ENCODE measurements at places on chromosomes 11 and 22.

DNA sequence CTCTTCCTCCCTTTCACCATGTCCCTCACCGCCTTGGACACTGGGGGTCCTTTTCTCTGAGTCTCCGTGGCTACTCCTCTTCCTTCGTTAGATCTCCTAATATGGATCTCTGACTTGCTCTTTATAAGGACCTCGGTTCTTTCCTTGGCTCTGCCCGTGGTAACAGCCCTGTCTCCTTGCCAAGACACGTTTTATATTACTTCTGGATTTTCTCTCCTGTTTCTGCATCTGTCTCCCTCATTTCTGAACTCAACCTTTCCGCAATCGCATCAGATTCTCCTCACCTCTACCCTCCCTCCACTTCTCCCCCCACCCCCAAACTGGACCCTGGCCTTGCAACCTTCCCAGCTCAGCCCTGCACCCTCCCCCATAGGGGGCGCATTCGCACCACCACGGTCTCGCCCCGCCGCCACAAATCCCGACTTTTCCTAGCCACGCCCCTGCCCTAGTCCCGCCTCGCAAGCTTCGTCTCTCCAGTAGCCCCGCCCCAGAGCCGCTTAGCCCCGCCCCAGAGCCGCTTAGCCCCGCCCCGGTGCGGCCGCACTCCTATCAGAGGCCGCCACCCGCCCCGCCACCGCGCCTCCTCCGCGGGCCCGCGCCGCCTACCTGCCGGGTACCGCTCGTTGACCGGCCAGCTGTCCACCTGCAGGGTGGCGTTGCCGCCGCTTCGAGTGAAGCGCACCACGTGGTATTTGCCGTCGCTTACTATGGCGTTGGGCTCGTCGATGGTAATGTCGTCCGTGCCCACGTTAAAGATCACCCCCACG, 39.0 kb downstream of the SLC22A12 start:
- DNase-seq, result no peak

DNA sequence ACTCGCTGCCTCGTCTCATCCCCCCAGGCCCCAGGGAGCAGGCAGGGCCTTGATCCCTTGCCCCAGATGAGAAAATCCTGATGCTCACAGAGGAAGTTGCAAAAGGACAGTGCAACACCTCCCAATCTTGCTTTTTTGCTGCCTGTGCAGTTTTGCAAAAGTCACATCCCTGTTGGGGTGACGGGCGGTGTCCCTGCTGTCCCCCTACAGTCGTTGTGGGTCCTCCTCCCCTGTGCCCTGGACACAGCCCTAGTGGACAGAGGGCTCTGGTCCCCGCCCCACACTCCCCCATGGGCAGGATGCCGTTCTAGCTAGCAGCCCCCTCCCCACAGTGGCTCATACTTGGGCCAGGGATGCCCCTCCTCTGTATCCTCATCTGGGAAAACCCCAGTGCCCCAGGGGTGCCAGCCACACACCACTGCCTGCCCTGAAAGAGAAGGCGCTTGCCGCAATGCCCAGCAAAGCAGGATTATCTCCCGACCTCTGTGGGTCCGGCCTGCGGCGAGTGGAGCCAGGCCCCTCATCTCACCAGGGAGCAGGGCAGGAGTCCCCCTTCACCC, 18.4 kb upstream of the CTSD start:
- no peak for DNase-seq

GRCh38 chr11:68792400-68792966, 41.2 kb upstream of the TESMIN start:
- DNase-seq, result peak; percentile 66

- DNase-seq, result no peak
Measured at GRCh38 chr11:91261513-91261912, 963.1 kb upstream of the FAT3 start.

DNA sequence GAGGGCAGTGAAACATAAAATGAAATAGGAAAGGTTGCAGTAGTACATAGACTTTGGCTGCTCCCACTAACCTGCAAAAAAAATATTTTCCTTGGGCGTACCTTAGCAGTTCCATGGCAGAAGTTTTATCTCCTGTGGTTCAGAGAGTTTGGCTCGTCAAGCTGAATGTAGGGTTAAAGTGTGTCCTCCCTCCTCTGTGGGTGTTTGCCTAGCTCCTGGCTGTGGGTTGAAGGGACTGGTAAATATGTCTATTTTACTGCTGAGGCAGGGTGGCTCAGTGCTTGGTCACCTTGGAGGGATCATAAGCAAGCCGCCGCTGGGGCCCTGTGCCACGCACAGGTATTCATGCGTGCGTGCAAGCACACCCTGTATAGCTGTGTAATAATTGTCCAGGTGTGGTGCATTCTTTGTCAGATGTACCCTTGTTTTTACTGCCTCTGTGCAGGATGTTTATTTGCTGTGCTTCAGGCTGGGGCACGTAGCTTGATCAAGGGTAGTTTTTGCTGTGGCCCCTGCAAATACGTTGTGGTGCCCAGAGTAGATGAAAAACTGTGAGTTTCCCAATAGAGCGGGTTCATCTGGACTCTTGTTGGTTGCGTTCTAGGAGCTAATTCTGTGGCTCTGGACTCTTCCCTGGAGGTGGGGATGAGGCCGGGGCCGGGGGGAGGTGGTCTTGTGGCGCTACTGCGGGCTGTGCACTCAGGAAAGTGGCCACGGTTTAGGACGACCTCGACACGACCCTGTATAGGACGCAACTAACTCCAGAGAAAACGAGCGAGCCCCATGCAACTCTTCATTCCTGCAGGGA, 732 bp upstream of the SORL1 start:
- no peak for DNase-seq

- DNase-seq, result no peak
Measured at GRCh38 chr11:33704240-33705002, 3.8 kb upstream of the C11orf91 start.

- DNase-seq, result no peak
Measured at GRCh38 chr11:130787973-130788570, 128.2 kb downstream of the SNX19 start.

- DNase-seq, result no peak
Measured at GRCh38 chr22:40190501-40190900, 12.8 kb downstream of the TNRC6B start.

DNA sequence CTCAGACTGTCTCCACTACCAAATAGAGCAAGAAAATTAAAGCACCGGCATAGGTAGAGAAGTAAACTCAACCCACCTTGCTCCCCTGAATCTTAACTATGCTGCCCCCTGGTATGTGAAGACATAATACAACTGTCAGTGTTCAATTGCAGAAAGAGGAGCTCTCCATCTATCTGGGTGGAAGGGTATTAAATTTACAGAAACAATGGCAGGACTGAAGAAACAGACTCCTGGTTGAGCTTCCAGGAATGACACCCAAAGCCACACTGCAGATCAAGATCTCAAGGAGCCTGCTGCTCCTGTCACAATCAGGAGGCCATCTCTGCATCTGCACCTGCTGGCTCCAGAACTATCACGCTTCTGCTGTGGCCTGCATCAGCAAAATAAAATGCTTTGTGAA, 132.1 kb upstream of the BMAL1 start:
- DNase-seq, result no peak

GRCh38 chr11:116224889-116225200, 547.9 kb downstream of the BUD13 start:
- DNase-seq, result no peak

- DNase-seq, result no peak
Measured at GRCh38 chr11:94224078-94224477, 80.3 kb upstream of the IZUMO1R start.

- peak; percentile 50 for DNase-seq
Measured at GRCh38 chr11:119284344-119285157, 32.4 kb downstream of the MCAM start.

DNA sequence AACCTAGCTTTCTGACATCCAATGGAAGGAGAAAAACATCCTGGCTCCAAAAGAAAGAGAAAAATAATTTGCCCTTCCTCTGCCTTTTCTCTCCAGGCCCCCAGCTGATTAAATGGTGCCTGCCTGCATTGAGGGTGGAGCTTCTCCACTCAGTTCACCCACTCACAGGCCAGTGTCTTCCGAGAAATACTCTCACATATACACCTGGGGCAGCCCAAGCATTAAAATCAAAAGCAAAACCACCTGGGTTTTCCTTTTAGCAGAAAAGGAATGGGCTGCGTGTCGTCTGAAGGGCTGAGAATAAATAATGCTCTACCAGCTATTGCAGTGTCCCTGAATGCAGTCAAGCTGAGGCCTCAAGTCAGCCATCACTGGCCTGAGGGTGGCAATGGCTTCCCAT, 1143.8 kb upstream of the TENM4 start:
- DNase-seq, result no peak

- peak; percentile 48 for DNase-seq
Measured at GRCh38 chr11:64095273-64095817, 59.6 kb downstream of the FLRT1 start.

DNA sequence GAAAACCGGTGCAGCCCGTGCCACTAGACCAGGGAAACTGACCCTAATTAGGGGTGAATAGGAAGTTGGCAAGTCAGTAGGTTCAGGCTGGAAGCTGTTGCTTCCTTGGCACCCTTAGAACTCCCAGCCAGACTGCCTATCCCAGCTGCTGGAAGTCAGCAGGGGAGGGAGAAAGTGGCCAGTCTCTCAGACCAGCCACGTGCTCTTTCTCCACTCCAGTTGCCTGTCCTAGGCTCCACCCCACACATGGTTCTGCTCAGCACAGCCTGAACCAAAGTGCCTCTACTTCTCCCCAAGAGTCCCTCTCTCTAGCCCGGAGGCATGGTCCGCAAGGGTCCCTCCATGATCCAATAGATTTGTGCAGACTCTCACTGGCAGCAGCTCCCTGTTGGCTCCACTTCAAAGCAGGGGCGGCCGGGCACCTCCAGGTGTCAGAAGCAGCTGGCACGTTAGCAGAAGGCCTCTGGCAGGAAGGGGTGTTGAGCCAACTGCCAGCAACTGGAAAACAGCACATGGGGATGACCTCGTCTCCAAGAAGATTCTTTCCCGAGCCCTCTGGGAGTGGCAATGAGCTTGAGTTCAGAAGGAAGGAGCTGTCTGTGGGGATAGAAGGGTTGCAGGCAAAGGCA, 27.7 kb downstream of the ARFGAP2 start:
- no peak for DNase-seq

DNA sequence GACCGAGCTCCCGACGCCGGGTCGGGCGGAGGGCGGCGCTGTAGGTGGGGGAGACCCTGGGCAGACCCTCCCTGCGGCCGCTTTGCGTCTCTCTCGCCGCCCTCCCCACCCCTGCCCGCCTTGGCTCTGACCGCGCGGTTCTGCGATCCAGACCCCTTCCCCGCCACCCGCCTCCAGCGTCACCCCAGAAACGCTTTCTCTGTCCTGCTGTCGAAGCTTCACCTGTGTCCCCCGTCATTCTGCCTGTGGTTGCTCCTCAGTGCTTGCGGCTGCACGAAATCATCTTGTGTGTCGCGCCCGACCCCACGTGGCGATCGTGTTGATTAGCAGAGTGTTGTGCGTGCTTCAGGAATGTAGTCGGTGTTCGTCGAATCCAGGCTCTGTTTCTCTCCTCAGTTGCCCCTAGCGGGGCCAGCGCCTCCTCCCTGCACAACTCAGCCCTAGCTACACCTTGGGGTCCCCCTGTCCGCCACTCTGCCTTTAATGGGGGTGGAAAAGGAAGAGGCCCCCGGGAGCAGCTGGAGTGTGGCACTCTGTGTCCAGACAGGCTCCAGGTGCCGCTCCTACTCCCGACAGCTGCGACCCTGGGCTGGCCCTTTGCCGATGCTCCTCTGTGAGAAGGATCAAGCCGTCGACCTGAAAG, 851 bp downstream of the PTDSS2 start:
- peak; percentile 81 for DNase-seq

DNA sequence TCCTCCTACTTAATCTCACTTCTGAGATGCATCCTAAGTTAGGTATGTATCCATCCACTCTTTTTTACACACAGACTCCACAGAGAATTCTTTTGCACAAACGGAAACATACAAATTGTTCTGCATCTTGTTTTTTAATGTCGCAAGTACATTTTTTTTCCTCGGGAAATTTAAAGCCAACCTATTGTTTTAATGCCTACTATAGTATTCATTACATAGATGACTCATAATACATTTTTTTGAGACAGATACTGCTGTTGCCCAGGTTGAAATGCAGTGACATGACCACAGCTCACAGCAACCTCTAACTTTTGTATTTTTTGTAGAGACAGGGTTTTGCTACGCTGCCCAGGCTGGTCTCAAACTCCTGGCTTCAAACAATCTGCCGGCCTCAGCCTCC, 90.8 kb upstream of the TMEM45B start:
- DNase-seq, result no peak

- DNase-seq, result peak; percentile 74
Measured at GRCh38 chr11:71946144-71946571, 17.3 kb downstream of the RNF121 start.

DNA sequence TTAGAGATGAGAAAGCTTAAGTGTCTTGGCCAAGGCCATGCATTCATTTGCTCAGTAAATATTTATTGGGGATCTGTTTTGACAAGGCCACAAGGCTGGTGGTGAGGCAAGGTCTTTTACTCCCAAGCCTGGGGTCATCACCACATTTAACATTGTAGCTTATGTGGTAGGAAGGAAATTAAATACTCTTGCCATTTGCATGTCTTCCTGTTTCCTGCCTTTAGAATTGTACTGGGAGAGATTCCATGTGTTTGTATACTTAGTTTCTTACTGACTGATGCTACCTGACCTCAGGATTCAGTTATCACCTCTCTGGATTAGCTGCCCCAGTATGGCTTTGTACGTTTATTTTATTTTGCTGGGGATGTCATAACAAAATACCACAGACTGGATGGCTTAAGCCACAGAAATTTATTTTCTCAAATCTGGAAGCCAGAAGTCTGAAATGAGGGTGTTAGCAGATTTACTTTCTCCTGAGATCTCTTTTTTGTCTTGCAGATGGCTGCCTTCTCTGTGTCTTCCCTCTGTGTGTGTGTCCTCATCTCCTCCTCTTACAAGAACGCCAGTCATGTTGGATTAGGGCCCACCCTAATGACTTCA, 44.8 kb downstream of the SPECC1L start:
- peak; percentile 62 for DNase-seq

GRCh38 chr11:69918231-69918937, 99.2 kb upstream of the FGF3 start:
- no peak for DNase-seq

GRCh38 chr11:65575568-65576231, at the start of gene EHBP1L1:
EHBP1L1 (plus strand) TSS chr11:65576053; CDS start chr11:65576303, 250 bp downstream.
- DNase-seq, result peak; percentile 65

DNA sequence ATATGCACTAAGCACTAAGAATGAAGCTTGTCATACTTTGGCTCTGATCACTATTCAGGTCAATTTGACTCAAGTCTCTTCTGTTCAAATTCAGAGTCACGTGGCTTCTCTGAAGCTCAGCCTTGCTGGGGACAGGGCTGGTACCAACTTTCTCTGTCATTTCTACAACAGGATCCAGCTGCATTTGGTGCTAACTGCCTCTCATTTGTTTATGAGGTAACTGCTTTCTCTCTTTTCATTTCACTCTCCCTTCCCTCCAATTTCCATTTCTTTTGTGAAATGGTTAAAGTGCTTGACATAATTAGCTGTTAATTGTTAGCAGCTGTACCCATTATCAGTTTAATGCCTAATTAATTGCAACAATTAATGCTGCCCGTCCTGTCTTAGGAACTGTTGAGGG, 259.7 kb upstream of the PLET1 start:
- DNase-seq, result no peak

- peak; percentile 38 for DNase-seq
Measured at GRCh38 chr11:77147668-77148321, 19.7 kb downstream of the MYO7A start.

- no peak for DNase-seq
Measured at GRCh38 chr11:8285228-8285627, 21.6 kb upstream of the LMO1 start.

GRCh38 chr11:100739666-100740065, 52.6 kb downstream of the ARHGAP42 start:
- DNase-seq, result peak; percentile 94

- DNase-seq, result no peak
Measured at GRCh38 chr11:22349491-22349890, 11.3 kb downstream of the SLC17A6 start.
